ENCODE measurements at places on chromosomes 5 and 9.
A peak's percentile ranks its signal among the peaks of the same experiment; 100 is the strongest.

DNA sequence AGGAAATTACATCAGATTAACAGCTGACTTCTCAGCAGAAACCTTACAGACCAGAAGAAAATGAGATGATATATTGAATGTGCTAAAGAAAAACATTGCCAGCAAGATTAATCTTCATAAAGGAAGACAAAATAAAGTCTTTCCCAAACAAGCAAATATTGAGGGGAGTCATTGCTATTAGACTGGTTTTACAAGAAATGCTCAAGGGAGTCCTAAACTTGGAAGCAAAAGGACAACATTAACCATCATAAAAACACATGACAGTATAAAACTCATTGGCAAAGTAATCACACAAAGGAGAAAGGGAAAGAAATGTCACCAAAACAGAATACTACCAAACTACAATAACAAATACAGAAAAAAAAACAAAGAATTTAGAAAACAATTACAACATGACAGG lies 101.7 kb downstream of the FBXL17 start:
- peaks cover 2% of the 10 kb centered on the region for H3K36me3 ChIP-seq
- DNase-seq: no peak
- peaks cover 7% of the 10 kb centered on the region for H3K4me1 ChIP-seq
- H3K27ac ChIP-seq: no peak overlapping the region

DNA sequence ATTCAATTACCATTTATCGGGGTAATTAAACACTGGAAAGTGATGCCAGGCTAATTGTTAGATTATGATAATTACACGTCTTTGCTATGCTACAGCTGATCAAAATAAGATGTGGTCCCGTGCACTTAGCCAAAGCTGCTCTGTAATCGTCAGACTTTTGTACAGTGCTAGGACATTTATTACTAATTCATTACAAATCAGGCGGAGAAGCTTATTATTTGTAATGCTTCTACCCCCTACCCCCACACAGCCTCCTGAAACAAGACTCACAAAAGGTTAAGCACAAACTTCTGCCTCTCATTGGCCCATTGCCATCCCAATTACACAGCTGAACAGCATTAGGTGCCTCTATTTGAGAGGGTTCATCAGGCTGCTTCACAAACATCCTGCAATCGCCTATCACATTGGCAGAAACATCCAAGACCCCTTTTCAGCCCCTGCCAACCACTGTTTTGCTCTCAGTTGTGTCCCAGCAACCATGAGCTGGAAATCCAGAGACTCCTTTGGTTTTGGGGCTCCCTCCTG lies 232.7 kb downstream of the EFNA5 start:
- no peaks in the 10 kb centered on the region for H3K36me3 ChIP-seq
- no peak overlapping the region for H3K27ac ChIP-seq
- H3K27me3 ChIP-seq: peaks cover 8% of the 10 kb centered on the region
- no peak overlapping the region for H3K4me3 ChIP-seq
- DNase-seq: no peak

GRCh38 chr5:141514330-141515133 lies 25.7 kb downstream of the PCDHGC5 start:
- peaks cover 37% of the 10 kb centered on the region for H3K36me3 ChIP-seq
- no peaks in the 10 kb centered on the region for H3K27me3 ChIP-seq
- H3K4me3 ChIP-seq: peak overlapping the region; percentile 20
- peak overlapping the region; percentile 31 for H3K27ac ChIP-seq

- no peak overlapping the region for H3K4me3 ChIP-seq
- H3K27me3 ChIP-seq: peaks cover 12% of the 10 kb centered on the region
- no peak for DNase-seq
- no peak overlapping the region for H3K27ac ChIP-seq
Observed at GRCh38 chr9:124133727-124134126, 122.2 kb downstream of the LHX2 start.

- peaks cover 40% of the 10 kb centered on the region for H3K27me3 ChIP-seq
- H3K4me1 ChIP-seq: peaks cover 30% of the 10 kb centered on the region
- H3K27ac ChIP-seq: no peak overlapping the region
- no peak for DNase-seq
- no peak overlapping the region for H3K4me3 ChIP-seq
- H3K36me3 ChIP-seq: no peaks in the 10 kb centered on the region
Observed at GRCh38 chr5:139652788-139653241, 4.7 kb downstream of the CXXC5 start.

GRCh38 chr9:120950421-120951388 lies 24.1 kb upstream of the TRAF1 start:
- no peaks in the 10 kb centered on the region for H3K36me3 ChIP-seq
- peaks cover 8% of the 10 kb centered on the region for H3K4me1 ChIP-seq
- no peaks in the 10 kb centered on the region for H3K27me3 ChIP-seq
- H3K4me3 ChIP-seq: no peak overlapping the region

DNA sequence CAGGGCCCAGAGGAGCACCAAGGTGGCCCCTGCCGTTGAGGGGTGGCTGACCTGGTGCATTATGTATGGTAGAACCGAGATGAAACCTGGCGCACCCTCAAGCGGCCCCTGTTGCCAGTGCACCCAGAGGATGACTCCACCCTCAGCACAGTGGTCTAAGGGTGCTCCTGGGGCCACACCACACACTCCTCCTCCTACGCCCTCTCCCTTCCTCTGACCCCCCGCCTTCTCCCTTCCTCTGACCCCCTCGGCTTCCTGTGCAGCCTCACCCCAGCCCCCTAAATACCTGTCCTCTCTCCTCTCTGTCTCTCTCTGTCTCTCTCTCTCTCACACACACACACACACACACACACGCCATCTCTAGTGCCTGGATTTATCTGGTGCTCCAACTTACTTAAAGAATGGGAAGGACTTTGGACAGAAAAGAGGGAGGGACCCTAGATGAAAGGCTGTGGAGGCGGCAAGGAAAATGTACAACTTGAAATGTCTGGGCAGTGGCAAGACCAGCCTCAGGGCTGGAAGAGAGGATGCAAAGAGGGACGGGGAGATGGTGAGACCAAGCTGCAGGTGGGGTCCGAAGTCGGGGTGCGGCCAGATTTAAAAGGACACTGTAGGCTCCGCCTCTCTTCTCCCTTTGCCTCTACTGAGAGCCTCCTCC lies 18.2 kb upstream of the SLC30A5 start:
- no peaks in the 10 kb centered on the region for H3K4me1 ChIP-seq
- H3K36me3 ChIP-seq: no peaks in the 10 kb centered on the region
- peaks cover 4% of the 10 kb centered on the region for H3K27me3 ChIP-seq
- no peak overlapping the region for H3K27ac ChIP-seq

GRCh38 chr5:124923131-124923530 lies 176.7 kb upstream of the ZNF608 start:
- H3K36me3 ChIP-seq: no peaks in the 10 kb centered on the region
- H3K4me1 ChIP-seq: no peaks in the 10 kb centered on the region
- no peak for DNase-seq
- H3K27ac ChIP-seq: no peak overlapping the region
- no peak overlapping the region for H3K4me3 ChIP-seq

DNA sequence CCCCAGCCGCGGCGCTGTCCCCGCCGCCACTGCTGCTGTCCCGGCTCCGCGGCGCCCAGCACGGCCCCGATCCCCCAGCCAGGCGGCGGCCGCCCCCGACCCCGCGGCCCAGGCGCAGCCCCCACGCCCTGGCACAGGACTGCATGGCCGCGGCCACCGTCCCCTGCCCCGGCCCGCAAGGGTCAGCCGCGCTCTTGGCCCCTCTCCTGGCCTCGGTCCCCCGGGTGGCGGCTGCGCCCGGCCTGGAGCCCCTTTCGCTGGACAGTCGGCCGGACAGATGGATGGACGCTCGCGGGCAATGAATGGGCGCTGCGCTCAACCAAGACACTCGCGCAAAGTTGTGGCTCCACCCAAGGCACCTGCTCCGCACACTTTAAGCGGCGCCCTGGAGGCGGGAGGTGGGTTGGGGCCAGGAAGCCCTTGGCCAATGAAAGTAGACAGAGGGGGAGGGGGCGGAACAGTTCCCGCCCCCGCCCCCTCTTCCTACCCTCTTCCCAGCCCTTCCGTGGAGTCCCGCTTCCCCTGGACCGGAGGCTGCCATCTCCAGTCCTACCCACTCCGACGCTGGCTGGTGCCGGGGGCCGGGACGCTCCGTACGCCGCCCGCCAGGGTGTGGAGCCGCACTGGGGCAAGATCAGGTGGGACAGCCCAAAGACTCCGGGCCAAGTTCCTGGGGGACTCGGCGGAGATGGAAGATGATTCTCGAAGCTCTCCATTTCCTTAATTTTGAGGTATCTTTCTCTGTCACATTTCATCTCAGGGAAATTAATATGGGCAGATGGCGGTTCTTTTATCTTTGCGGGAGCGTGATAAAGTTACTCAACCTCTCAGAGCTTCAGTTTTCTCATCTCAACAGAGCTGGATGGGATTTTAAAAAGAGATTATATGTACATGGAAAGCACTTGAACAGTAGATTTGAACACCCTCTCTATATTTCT lies at the start of gene GLDC:
Gene GLDC (minus strand): TSS at position 375 of the 938 bp plus-strand sequence. CDS start 230 bp downstream, at position 145.
- DNase-seq: peak; percentile 20
- peak within 1 kb of the TSS; percentile 77 for H3K4me3 ChIP-seq
- H3K27ac ChIP-seq: peak within 1 kb of the TSS; percentile 59

GRCh38 chr9:23702311-23702922 lies 123.6 kb downstream of the ELAVL2 start:
- no peak overlapping the region for H3K4me3 ChIP-seq
- no peaks in the 10 kb centered on the region for H3K4me1 ChIP-seq
- no peaks in the 10 kb centered on the region for H3K27me3 ChIP-seq
- no peaks in the 10 kb centered on the region for H3K36me3 ChIP-seq
- DNase-seq: no peak

- no peak overlapping the region for H3K4me3 ChIP-seq
- peaks cover 3% of the 10 kb centered on the region for H3K27me3 ChIP-seq
Observed at GRCh38 chr5:173547579-173547978, 68.9 kb downstream of the BOD1 start.

DNA sequence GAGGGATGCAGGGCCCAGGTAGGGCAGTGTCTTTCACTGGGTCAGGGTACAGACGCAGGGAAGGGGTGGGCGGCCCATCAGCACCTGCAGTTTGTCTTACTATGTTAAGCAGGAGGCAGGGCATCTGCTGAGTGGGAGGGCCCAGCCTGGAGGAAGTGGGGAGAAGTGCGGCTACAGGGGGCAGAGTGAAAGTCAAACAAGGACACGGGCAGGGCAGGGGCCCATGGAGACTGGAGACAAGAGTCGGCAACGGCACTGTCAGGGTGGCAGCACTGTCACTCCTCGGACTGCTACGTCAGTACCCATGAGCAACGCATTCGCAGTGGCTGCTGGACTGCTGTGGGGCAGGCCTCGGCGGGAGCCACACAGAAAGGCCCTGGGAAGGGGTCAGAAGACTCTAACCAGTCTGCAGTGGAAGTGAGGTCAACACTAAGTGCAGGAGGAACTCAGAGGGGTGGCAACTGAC lies 19.7 kb downstream of the CAMSAP1 start:
- peaks cover 47% of the 10 kb centered on the region for H3K4me1 ChIP-seq
- peak overlapping the region; percentile 50 for H3K4me3 ChIP-seq
- H3K27ac ChIP-seq: peak overlapping the region; percentile 65
- peaks cover 3% of the 10 kb centered on the region for H3K27me3 ChIP-seq
- peak; percentile 40 for DNase-seq

GRCh38 chr5:19266791-19267190 lies 721.2 kb downstream of the CDH18 start:
- no peak for DNase-seq
- H3K27ac ChIP-seq: no peak overlapping the region
- H3K36me3 ChIP-seq: no peaks in the 10 kb centered on the region
- no peak overlapping the region for H3K4me3 ChIP-seq
- no peaks in the 10 kb centered on the region for H3K4me1 ChIP-seq
- no peaks in the 10 kb centered on the region for H3K27me3 ChIP-seq

DNA sequence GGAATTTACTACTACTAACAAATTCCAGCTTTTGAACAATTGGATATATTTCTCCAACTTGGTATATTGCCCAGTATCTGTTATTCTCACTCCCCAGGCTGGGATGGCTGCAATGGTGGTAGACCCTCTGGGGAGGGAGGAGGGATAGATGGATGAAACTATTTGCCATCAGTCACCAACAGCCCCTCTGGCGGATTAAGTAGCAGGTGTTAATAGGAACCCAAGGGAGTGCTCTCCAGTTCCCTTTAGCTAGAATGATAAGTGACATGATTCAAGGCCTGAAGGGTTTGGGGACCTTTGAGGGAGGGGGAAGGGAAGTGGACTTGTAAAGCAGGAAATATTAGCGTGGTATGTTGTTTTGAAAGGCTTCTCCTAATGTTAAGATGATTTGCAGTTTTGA lies 824.0 kb upstream of the ARRDC3 start:
- H3K4me1 ChIP-seq: no peaks in the 10 kb centered on the region
- H3K4me3 ChIP-seq: no peak overlapping the region
- no peak overlapping the region for H3K27ac ChIP-seq
- no peak for DNase-seq

GRCh38 chr9:129209580-129209979 lies 31.5 kb upstream of the IER5L start:
- no peak overlapping the region for H3K27ac ChIP-seq
- H3K36me3 ChIP-seq: no peaks in the 10 kb centered on the region
- peaks cover 9% of the 10 kb centered on the region for H3K4me1 ChIP-seq
- peaks cover 4% of the 10 kb centered on the region for H3K27me3 ChIP-seq
- DNase-seq: no peak
- no peak overlapping the region for H3K4me3 ChIP-seq

GRCh38 chr5:38420691-38421390 lies 135.6 kb downstream of the LIFR start:
- H3K4me1 ChIP-seq: no peaks in the 10 kb centered on the region
- H3K4me3 ChIP-seq: no peak overlapping the region
- no peaks in the 10 kb centered on the region for H3K36me3 ChIP-seq
- peaks cover 26% of the 10 kb centered on the region for H3K27me3 ChIP-seq

DNA sequence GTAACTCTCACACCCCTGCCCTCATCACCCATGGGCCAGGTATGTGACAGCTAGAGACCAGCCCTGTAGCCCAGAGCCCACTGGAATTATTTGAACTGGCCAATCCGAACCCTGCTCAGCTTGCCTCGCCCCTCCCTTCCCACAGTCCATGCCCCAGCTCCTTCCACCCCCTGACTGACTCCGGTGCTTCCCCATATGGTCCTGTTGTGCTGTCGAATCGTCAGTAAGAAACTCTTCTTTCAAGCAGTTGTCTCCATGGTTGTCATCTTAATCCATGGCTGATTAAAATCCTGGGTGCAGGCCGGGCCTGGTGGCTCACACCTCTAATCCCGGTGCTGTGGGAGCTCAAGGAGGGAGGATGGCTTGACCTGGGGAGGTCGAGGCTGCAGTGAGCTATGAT lies 118.5 kb downstream of the COL23A1 start:
- H3K27ac ChIP-seq: no peak overlapping the region
- H3K4me1 ChIP-seq: no peaks in the 10 kb centered on the region
- peaks cover 2% of the 10 kb centered on the region for H3K27me3 ChIP-seq
- no peak for DNase-seq

DNA sequence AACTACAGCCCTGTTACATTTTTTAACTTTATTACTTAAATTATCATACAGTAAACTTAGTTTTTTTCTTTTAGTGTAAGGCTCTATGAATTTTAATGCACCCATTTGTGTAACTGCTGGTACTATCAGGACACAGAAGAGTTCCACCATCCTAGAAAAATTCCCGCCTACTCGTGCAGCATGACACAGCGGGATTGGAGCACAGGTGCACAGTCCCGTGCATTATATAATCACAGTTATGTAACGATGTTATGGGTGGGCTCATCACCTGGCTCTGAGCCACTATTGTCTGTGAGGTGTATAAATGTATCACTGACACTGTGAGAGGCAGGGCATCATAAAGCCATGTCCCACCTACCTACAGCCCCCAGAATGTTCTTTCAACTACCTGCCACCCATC lies 80.7 kb downstream of the DRD1 start:
- peaks cover 11% of the 10 kb centered on the region for H3K27me3 ChIP-seq
- H3K4me3 ChIP-seq: no peak overlapping the region
- H3K27ac ChIP-seq: no peak overlapping the region
- no peaks in the 10 kb centered on the region for H3K4me1 ChIP-seq
- no peaks in the 10 kb centered on the region for H3K36me3 ChIP-seq
- no peak for DNase-seq

Measured in activated T-helper 1 cell treated with anti-CD3 and anti-CD28 coated beads, Interleukin-12 subunit alpha, Interleukin-12 subunit beta, Interleukin-2, Interleukin-4 antibody, amounts not matched to agents 30 ng/mL and 10 ng/mL and 1 ng/mL, durations not matched to agents 14 hours and 24 hours and 36 hours (primary cell).